Activated CD4-positive, alpha-beta T cell treated with anti-CD3 and anti-CD28 coated beads, Interleukin-2, amount 10 ng/mL, durations not matched to agents 24 days and 14 days (primary cell): ENCODE measurements at places on chromosomes 12 and 14. TPM values are rescaled to one million over a fixed set of nuclear protein-coding genes. Genes with fewer than 3 reads are reported as not detected.

The SAMD15 gene
- total RNA-seq: 0.28 and 0.63 TPM in 2 replicates

The TPPP2 gene
- total RNA-seq: not detected in 2 replicates

The NANOG gene
- total RNA-seq: not detected in 2 replicates

DNA sequence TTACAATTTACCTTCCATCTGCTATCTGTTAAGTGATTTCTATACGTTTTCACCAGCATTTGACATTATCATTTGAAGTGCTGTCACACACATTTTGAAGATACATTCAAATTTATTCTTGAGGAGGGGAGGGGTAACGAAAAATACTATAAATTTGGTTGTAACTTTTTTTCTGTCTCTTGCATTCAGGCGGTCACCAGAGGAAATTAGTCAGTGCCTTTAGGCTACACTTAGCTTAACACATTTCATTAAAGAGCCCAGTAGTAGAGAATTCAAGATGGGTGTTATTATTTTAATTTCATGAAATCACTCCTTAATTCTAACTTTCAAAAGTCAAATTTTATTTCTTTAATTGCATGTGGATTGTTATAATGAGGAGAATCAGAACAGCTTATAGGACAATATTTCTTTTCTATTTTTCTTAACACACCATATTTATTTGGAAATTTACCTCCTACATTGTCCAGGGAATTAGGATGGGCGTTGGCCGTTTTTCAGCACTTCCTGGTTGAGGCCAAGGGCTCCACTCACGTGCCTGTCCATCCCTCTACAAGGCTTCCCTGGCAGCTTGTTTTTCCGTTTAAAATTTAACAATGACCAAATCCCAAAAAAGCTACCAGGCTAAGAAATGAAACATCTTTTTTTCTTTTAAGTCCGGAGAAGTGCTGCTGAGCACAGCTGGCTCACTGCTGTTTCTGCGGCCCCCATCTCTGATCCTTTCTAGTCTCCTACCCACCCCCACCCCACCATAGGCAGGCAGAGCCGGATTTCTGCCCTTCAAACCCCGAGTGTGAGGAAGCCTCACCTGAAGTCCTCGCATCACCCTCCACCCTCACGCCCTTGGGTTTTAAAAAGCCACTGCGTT lies 1.1 kb upstream of the FAR2 start:
- peaks cover 2% of the 10 kb centered on the region for H3K36me3 ChIP-seq
- peaks cover 53% of the 10 kb centered on the region for H3K27me3 ChIP-seq
- peaks cover 12% of the 10 kb centered on the region for H3K4me1 ChIP-seq
- peak overlapping the region; percentile 95 for H3K4me3 ChIP-seq
- no peak for DNase-seq

- H3K4me1 ChIP-seq: no peaks in the 10 kb centered on the region
- no peak for DNase-seq
- H3K27me3 ChIP-seq: peaks cover 1% of the 10 kb centered on the region
- H3K27ac ChIP-seq: no peak overlapping the region
- H3K4me3 ChIP-seq: no peak overlapping the region
These were observed 34.2 kb downstream of the PTPRB start for GRCh38 chr12:70603044-70603443.

DNA sequence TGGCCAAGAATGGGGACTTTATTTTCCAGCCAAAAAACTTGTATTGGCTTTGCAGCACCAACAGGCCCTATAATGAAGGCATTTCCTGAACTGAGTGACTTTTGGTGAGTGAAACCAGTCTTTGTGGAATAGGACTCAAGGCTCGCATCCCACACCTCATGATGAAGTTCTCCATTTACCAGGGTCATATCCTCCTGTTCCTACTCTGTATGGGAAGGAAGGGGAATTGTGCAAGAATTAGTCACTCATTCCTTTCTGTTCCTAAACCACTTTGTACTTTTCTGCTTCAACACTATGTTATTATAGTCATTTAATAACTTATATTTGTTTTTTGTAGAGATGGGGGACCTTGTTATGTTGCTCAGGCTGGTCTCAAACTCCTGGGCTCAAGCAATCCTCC lies 2.3 kb upstream of the SPATS2 start:
- peaks cover 3% of the 10 kb centered on the region for H3K36me3 ChIP-seq
- H3K27me3 ChIP-seq: peaks cover 4% of the 10 kb centered on the region

- DNase-seq: no peak
- H3K36me3 ChIP-seq: no peaks in the 10 kb centered on the region
- H3K27me3 ChIP-seq: no peaks in the 10 kb centered on the region
These were observed 331.4 kb downstream of the MED13L start for GRCh38 chr12:115946092-115946491.

DNA sequence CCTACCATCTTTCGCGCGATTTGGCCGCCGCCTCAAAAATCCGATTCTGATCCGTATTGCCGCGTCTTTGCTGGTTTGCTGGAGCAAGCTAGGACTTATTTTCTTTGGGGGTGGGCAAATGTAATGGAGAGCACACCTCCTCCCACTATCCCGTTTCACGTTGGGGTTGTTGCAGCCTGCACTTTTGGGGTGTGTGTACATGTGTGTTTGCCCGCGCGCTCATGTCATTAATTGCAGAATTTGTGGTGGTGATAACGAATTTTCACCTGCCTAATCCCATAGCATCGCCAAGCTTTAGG lies 657 bp downstream of the METAP2 start:
- DNase-seq: no peak
- peak overlapping the region; percentile 100 for H3K27ac ChIP-seq
- peaks cover 40% of the 10 kb centered on the region for H3K36me3 ChIP-seq
- peaks cover 35% of the 10 kb centered on the region for H3K4me1 ChIP-seq
- peak overlapping the region; percentile 94 for H3K4me3 ChIP-seq
